ENCODE measurements at places on chromosomes 13 and 19.

DNA sequence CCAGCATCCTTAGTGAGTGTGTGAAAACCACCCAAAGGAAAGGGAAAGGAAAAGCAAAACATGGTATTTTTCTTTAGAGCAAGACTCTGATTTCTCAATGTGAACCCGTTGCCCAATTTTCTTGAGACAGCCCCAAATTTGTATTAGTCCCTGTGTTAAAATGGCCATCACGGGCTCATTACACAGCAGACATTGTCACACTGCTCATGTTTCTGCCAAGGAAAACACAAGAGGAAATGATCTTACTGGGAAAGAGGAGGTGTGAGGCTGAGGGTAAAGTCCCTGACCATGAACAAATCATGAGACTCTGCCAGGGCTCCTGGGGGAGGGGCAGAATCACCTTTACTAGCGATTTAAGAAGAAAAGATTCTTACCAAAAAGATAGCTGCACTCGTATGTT is 54.4 kb downstream of the FAM124A start:
- DNase-seq = no peak

DNA sequence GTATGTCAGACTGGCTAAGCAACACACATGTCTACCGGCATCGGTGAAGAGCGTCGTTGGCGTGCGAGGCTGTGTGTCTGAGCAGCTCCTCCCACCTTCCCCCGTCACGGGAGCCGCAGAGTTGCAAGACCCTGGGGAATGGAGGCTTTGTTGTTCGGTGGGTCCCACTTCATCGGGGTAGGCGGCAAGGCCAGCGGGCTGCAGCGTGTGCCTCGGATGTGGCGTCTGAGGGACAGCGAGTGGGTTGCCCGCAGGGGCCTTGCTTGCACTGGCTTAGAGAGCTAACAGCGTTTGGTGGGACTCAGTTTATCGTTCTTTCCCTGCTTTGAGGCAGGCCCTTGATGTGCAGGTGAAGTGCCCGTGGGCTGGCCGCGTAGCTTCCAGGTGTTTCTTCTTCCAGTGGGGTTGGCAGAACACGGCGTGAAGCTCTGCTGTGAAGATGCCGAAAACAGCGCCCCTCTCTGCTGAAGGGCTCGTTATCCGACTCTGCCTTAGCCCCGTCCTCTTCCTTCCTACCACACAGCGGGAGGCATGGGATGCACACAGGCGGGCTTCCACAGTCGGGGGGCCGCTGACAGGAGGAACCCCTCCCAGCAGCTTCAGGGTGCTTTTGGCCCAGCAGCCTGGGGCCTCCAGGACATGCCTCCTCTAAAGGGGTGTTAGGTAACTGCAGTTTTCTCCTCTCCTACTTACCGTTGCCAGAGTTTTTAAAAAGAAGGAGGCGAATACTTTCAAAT is 85.2 kb downstream of the ATP11A start:
- DNase-seq = no peak

- DNase-seq = no peak
Measured at GRCh38 chr19:44808463-44809371, at the start of gene BCAM. Gene BCAM, plus strand, starts transcription at chr19:44809103. Its CDS starts 22 bp downstream, at chr19:44809125.

GRCh38 chr13:30256713-30257467 is 50.5 kb downstream of the KATNAL1 start:
- DNase-seq = no peak

GRCh38 chr19:4015705-4016402 is 8.3 kb downstream of the PIAS4 start:
- no peak for DNase-seq

GRCh38 chr13:60137911-60138560 is 25.7 kb downstream of the DIAPH3 start:
- DNase-seq = no peak

DNA sequence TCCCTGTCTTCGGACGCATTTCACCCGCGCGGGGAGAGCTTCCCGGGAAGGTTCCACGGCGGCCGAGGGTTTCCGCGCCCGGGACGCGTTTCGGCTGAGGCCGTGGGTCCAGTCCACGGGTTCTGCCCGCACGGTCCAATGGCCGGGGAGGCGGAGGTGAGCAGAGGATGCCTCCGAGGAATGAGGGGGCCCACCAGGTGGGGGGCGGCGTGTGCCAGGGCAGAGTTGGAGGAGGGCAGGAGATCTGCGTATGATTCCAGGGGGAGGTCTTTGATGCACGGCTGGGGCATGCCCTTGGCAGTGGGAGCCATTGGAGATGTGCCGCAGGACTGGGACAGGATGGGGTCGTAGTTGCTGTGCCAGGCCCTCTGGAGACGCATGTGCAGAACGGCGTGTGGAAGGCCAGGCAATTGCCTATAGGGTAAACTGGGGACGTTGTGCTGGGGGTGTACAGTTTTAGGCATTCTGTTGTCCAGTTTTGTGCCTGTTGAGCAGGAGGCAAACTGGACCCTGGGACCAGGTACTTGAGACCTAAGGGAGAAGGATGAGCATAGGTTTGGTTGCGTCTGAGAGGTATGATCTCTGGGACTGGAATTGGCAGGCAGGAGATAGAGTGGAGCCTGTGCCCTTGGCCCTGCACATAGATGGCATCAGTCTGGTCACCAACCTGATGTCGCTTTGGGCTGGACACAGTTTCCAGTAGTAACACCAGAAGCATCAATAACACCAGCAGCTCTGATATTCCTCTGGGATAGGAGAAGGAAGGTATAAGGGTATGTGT is 751 bp downstream of the ZNF584 start:
- DNase-seq = no peak

DNA sequence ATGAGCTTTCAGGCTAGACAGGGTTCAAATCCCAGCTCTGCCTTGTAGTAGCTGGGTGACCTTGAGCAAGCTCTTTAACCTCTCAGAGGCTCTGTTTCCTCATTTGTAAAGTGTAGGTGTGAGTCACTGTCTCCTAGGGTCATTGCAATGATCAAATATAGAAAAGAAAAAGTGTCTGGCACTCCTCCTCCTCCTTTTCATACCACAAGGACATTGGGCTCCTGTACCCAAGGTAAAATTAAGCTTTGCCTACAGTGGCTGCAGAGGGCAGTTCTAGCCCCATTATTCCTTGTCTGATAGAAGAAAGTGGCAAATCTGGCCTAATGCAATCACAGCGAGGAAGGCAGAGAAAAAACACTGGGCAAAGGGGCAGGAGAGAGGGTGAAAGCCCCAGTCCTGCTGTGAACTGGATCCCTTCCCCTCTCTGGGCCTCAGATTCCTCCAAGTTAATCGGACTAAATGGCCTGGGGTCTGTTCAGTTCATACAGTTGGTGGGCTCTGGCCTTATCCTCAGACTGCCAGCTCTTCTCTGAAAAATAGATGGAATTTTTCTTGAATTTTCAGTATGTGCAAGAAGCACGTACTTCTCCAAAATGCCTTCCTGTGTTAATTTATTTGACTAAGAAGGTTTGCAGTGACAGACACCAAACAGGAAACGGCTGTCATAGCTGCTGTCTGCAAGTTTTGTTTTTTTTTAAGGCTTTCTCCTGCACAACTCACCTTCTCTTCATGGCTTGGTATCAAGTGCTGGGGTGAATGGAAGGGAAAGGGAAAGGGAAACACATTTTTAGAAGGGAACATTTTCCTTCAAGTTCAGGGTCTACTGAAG is 35.3 kb downstream of the RGCC start:
- peak; percentile 17 for DNase-seq

GRCh38 chr13:108313382-108313781 is 43.9 kb downstream of the TNFSF13B start:
- no peak for DNase-seq

DNA sequence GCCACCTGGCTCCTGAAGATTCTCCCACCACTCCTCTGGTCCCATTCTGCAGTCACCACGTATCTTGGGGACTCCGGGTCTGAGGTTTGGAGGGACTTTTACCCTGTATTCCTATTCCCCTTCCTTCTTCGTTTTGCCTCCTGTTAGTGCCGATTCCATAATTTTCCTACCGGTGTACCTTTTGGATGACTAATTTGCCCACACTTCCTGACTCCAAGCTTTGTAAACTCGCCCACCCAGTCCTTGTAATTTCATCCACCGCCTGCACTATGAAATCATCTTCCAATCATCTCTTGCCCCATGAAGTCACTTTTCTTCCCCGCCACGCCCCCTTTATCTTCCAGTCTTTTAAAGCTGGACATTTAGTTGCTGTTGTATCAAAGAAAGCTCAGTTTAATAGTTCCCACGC is 572 bp downstream of the UCHL3 start:
- DNase-seq = no peak

Measured in activated effector memory CD4-positive, alpha-beta T cell treated with Interleukin-2 at 50 U/mL for 16 hours (primary cell).